NCI-H2227 treated with DMSO at 0.1 percent for 48 hours (cell line): ENCODE measurements at places on chromosomes 12 and 14.

- DNase-seq, result no peak
These were observed 20.2 kb downstream of the ADGRD1 start for GRCh38 chr12:130973906-130974305.

DNA sequence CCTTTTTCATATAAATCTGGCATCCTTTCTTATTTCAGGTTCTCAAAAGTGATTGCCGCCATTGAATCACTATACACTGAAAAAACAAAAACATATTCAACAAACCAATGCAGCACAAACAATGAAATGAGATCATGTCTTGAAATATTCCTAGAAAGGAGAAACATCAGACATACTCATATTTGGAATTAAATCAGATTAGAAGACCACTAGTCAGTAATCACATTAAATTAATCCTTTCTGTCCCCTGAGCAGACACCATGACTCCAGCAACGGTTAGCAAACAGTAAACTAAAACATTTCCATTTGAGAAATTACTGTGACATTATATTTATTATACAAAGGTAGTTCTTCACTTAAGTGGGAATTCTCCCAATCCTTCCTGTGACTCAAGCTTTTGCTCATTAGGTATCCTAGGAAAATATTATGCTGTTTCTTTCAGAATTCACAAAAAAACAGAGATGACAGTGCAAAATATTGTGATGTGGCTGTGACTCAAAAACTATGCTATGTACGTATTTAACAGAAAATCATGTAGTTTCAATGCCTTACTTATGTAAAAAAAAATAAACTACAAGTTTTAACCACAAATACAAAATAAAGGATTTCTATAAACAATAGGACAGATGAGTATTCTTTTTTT lies 29.7 kb downstream of the CPNE8 start:
- no peak for DNase-seq

DNA sequence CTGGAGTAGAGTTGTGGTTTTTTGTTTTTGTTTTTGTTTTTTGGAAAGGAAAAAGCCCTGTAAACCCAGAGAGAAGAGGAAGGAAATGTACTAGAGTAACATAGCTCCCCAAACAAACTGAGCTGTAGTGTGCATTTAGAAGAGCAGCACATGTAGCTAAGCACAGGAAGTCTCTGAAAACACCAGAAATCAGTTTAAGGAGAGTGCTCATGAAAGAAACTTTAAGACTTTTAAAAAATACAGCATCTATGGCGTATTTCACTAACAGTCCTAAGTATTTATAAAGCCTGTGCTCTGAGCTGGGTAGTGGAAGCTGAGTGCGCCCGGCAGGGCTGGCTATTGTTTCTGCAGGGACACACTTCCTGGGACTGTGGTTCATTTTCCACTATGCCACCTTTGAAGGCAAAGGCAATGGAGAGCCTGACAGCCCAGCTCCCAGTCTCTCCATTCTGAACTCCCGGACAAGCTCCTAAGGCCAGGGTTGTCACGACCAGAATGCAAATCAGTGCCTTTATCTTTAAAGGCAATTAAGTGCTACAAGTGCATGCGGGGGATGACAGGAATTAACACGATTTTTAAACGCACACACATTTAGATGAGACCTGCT lies 45.4 kb downstream of the NIN start:
- DNase-seq, result no peak

DNA sequence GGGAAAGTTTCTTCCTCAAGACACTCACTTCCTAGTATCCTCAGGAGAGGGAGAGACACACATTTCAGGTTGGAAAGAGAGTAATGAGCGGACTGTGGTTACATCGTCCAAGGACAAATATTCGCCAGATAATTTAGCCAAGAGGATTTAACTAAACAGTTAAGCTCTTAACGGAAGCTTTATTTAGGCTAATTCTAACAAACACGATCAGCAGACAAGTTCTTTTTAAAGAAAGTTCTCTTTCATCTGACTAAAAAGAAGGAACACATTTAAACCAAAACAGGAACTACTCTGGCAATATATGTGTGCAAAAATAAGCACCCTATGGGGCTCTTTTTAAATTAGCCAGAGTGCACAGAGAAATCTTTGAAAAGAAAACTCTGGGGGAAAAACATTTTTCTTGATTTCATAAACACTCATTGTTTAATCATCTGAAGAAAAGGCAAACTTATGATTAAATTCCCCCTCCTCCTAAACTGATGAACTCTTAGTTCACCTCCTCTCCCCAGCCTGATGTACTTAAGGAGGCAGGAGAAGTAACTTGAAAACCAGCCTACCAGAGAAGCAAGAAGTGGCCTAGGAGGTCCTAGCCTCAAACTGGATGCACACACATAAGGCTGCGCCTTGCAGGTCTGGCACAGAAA lies 13.3 kb upstream of the BTG1 start:
- DNase-seq, result no peak

DNA sequence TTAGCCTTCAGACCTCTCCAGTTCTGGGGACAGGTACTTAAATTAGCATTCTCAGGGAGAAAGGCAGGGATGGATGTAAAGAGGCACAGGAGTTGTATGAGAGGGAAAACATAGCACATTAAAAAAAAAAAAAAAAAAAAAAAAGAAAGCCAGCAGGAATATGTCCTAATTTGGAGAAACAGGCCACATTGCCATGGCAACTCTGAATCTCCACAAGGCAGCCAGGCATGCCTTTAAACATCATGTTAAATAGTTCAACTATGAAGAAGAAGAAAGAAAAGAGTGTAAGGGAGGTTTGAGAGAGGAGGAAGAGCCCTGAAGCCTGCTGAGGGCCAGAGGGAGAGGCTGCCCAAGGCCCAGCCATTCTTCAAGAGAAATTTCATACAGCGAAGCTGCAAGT lies 145.8 kb downstream of the GRIN2B start:
- DNase-seq, result no peak

DNA sequence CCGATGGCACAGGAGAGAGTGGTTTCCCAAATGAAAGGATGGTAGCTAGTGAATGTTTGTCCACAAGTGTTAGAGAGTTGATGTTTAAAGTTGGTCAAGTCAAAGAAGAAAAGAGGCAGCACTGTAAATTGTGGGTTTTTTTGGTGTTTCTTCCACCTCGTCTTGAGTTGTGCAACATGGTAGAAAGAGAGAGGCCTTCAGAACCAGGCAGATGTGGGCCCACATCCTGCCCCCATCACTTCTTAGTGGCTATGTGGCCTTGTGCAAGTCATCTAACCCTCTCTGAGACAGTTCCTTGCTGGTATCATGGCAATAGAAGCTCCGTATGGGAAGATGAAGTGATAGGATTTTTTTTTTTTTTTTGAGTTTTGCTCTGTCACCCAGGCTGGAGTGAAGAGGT lies 60.8 kb downstream of the NDUFA12 start:
- DNase-seq, result no peak

- DNase-seq, result no peak
These were observed 128.1 kb upstream of the MAP1LC3B2 start for GRCh38 chr12:116430911-116431565.

DNA sequence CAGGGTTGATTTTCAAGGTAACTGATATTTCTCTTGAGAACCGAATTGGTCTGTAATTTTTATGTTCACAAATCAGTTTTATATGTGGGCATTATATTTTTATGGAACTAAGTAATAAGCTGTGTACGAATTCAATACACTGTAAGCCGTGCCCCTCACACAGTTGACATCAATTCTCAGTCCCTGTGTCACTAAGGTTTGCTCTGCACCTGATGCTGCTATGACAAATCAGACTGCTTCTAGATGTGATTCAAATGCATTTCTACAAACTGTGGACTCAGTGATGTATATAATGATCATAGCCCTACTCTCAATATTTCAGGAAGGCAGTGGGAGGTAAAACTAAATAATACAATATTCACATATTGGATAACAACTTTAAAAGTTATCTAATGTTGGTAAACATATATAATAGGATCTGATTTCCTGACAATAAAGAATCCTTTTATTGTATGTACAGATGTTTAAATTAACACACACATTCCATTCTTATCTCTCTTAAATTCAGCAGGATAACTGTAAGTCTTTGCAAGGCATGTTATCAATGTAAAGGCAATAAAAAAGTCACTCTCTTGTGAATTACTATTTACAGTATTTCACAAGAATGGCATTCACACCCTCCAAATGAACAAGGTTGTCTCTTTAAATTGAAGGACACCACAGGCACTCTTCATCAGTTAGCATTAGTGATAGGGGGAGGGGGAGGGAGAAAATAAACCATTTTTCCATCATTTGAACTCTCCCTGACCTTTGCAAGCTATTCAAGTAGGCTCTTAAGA lies 87.2 kb upstream of the SOX5 start:
- DNase-seq, result no peak

DNA sequence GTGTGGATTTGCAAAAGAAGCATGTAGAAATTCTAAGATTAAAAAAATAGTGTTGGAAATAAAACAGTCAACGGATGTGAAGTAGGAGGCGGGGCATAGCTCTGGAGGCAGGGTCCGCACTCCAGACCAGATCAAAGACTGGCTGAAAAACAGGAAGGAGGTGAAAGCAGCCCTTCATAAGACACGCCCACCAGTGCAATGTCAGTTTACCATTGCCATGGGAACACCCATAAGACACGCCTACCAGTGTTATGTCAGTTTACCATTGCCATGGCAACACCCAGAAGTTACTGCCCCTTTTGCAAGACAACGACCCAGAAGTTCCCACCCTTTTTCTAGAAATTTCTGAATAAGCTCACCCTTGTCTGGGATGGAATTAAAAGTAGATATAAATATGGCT lies 87.1 kb downstream of the FZD10 start:
- no peak for DNase-seq

- no peak for DNase-seq
These were observed 539.6 kb downstream of the MED13L start for GRCh38 chr12:115737895-115738294.

- no peak for DNase-seq
These were observed 1.9 kb upstream of the PPP1R13B start for GRCh38 chr14:103849151-103849886.

GRCh38 chr14:22556021-22556989 lies 32.7 kb downstream of the DAD1 start:
- no peak for DNase-seq

- DNase-seq, result no peak
These were observed 36.1 kb upstream of the BDKRB2 start for GRCh38 chr14:96168581-96168980.

- DNase-seq, result no peak
These were observed 3.1 kb downstream of the GARIN2 start for GRCh38 chr14:67192366-67192765.

DNA sequence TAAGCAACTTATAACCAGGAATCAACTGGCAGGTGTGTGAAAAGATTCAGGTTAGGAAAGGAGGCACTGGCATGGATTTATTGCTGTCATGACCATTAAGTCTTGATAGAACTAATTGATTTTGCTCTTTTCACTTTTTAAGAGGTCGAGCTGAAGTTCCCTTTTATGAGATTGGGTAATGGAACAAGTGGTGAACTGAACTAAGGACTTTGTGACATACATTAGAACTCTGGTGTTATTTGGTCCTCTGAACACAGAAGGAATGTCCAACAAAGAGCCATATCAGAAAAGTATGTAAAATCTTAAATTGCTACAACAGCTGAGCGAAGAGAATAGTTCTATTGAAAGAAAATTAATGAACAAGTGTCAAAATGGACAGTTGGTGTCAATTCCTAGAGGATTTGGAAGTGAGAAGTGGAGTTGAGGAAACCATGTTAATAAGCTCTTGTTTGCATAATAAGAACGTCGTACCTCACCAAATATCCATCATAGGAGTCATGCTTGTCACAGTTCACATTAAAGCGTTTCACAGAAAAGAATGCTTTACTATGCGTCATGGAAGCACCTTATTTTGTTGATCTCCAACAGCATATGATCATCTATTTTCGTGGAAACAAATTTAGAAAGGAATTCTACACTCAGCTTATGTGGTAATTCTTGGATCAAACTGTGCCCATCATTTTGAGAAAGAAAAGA lies 8.4 kb upstream of the MYF6 start:
- DNase-seq, result no peak

- no peak for DNase-seq
These were observed 55.0 kb downstream of the AMN start for GRCh38 chr14:102977475-102977874.
